ENCODE measurements at places on chromosomes 1 and 21.

GRCh38 chr1:221099747-221100595, 220.7 kb downstream of the HLX start:
- DNase-seq: no peak

DNA sequence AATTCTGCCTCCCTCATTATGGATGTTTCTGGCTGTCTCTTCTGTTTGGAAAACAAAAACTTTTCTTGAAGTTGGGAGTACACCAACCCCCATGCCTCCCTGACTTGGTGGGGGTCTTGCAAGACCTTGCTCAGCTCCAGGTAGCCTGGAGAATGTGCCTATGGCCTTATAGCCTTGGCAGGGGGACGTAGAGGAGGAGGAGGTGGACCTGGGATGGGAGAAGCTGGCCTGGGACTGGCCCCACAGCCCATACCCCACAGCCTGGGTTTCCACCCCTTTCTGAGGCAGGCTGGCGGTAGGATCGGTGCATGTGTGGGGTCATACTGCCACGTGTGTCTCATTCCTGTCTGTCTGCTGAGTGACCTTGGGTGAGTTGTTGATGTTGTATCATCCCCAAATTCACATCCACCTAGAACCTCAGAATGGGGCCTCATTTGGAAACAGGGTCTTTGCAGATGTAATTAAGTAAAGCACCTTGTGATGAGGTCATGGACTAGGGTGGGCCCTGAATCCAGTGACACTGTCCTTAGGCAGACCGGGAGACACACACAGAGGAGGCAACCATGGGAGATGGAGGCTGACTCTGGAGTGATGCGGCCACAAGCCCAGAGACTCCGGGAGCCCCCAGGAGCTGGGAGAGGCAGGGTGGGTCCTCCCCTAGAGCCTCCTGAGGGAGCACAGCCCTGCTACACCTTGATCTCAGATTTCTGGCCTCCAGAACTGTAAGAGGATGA, 18.5 kb downstream of the OBSCN start:
- peak; percentile 22 for DNase-seq

GRCh38 chr1:185483664-185484450, 166.8 kb upstream of the IVNS1ABP start:
- peak; percentile 67 for DNase-seq

- no peak for DNase-seq
Observed at GRCh38 chr1:6874298-6874697, 89.0 kb downstream of the CAMTA1 start.

DNA sequence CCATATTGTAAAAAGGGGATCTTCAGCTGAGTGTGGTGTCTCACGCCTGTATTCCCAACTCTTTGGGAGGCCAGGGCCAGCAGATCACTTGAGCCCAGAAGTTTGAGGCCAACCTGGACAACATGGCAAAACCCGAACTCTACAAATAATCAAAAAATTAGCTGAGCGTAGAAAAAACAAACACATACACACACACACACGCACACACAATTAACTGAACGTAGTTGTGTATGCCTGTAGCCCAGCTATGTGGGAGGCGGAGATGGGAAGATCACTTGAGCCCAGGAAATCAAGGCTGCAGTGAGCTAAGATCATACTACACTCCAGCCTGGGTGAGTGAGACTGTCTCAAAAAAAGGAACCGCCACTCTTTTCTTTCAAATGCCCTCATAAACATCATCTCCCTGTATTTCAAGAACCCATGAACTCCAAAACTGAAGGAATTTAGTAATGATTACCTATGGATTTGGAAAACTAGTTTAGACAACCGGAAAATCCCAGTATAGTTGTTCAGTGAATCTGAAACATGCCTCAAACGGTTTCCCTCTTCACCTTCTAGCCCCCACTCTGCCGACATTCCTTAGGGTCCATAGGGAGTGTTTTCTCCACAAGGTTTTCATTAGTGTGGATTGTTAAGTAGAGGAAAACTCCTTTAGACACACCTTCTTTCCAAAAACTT, 4.5 kb downstream of the TXNIP start:
- DNase-seq: no peak

DNA sequence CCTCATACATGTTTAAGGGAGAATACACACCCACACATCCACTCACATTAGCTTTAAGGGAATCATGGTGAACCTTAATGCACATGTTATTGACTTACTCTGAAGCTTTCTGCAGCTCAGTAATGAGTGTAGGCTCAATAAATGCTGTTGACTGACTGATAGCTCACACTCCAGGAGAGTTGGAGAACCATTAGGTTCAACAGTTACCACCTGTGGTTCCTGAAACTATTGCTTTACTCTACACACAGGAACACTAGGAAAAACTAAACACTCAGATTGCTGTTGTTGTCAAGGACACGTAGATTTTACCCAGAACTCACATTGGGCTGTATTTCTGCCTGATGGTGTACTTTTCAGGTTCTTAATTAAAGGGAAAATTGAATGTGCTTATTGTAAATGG, 37.3 kb downstream of the ZC3H11B start:
- DNase-seq: no peak

DNA sequence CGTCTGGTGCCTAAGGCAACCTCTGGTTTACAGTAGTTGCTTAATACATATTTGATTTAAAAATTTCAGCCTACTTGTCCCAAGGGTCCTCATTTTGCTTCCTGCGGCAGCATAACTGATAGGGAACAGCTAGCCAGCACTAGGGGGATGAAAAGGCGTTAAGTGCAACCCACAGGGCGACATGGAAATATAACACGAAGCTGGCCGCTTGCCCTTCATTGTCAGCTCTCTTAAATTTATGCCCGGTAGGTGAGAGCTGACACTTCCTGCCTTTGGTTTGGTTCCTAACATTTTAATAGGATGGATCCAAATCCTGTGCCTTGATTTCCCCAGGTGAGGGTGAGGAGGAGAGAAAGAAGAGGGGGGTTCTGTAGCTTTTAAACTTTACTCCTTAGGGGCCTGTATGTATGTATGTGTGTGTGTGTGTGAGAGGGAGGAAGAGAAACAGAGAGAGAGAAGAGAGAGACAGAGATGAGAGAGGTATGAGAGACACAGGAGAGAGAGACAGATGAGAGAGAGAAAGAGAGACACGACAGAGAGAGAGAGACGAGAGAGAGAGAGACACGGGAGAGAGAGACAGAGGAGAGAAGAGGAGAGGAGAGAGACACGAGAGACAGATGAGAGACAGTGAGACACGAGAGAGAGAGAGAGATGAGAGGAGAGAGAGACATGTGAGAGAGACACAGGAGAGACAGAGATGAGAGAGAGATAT, 938 bp upstream of the ACTN2 start:
- no peak for DNase-seq

DNA sequence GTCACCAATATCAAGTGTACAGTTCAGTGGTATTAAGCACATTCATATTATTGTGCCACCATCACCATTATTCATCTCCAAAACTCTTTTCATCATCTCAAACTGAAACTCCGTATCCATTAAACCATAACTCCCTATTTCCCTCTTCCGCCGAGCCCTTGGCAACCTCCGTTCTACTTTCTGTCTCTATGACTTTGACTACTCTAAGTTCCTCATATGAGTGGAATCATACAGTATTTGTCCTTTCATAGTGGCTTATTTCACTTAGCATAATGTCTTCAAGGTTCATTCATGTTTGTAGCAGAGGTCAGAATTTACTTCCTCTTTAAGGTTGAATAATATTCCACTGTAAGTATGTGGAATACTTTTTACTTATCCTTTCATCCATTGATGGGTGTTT, 21.7 kb downstream of the SELP start:
- DNase-seq: no peak

DNA sequence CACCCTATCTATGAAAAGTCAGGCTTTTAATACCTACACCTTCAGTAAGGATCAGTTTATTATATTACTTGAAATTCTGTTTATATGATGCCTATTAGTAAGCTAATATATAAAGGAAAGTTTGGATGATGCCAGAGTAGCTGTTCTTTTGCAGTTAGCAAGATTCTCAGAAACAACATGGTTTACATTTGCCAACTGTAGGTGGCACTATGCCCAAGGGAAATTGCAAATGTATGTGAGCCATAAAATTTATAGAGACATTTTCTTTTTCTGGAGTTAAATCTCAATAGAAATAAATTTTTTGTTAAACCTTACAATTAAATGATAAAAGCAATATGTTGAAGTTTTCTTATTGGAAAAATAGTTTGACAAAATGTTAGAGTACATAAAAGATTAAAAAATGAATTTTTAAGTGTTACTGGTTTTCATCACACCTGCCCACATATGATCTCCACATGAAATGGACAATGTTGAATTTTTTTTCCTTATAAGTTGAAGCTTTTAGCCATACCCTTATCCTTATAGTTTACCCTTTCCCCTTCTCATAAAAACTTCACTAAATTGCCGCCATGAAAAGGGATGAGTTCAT, 32.1 kb upstream of the EPHX4 start:
- no peak for DNase-seq

DNA sequence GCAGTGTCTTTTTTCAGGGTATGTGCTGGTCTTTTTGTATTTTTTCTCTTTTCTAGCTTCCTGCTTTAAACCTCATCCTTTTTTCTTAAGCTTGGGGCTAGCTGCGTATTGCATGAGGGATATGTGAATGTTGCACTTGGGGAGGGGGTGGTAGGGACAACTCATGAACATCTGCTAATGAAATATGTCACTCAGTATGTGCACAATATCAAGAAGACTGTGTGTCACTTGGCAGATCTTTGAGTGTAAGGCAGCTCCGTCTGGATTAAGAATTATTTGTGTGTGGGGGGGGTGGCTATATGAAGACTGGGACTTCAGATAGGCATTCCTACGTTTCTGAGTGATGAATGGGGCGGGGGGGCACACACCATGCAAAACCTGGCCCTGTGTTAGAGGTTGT, 170.4 kb upstream of the CACNA1E start:
- peak; percentile 16 for DNase-seq

DNA sequence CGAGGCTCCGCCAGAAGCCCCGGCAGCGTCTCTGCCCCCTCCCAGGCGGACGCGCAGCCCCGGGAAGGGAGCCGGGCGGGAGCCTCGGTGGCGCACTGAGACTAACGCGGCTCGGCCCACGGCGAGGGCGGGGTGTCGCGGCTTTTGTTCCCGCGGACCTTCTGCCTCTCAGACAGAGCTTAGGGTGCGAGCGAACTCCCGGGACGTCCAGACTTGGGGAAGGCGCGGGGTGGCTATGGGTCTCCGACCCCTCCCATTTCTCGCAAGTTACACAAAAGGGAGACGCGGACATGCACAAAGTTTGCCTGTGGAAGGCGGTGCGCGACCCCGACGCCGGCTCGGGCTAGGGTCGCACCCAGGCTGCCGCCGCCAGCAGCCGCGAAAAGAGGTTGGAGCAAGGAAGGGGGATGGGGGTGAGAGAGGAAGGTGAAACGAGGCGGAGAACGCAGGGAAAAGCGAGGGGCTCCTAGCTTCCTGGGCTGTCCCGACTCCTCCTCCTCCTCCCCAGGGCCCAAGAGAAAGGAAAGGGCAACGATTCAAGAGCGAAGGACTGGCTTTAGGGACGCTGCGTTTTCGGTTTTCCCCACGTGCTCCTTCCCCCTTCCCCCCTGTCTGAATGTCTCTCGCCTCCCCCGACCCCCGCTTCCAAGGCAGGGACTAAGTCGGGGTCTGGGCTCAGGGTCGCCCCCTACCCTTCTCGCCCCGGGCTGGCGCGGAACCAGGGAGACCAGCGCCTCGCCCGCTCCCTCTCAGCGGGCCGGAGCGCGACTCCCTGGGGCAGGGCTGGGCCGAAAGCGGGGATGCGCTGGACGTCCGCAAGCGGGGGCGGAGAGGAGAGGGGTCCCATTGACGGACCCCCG, 729 bp downstream of the APP start:
- peak; percentile 77 for DNase-seq

GRCh38 chr1:54342288-54342687, 63.9 kb downstream of the SSBP3 start:
- no peak for DNase-seq

DNA sequence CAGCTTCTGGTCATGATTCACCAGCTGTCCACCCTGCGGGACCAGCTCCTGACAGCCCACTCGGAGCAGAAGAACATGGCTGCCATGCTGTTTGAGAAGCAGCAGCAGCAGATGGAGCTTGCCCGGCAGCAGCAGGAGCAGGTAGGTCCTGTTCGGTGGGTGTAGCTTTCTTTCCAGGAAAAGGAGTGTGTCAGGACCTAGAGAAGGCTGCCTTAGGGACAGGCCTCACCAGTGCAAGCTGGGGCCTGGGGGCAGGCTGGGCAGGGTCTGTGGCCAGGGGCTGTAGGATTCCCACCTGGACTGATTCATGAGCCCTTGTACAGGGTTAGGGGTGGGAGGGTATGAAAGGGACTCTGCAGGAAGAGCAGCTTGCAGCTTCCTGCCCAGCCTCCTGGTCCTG, 35.3 kb downstream of the ETNK2 start:
- no peak for DNase-seq
